ENCODE measurements at places on chromosomes 11 and 22.

DNA sequence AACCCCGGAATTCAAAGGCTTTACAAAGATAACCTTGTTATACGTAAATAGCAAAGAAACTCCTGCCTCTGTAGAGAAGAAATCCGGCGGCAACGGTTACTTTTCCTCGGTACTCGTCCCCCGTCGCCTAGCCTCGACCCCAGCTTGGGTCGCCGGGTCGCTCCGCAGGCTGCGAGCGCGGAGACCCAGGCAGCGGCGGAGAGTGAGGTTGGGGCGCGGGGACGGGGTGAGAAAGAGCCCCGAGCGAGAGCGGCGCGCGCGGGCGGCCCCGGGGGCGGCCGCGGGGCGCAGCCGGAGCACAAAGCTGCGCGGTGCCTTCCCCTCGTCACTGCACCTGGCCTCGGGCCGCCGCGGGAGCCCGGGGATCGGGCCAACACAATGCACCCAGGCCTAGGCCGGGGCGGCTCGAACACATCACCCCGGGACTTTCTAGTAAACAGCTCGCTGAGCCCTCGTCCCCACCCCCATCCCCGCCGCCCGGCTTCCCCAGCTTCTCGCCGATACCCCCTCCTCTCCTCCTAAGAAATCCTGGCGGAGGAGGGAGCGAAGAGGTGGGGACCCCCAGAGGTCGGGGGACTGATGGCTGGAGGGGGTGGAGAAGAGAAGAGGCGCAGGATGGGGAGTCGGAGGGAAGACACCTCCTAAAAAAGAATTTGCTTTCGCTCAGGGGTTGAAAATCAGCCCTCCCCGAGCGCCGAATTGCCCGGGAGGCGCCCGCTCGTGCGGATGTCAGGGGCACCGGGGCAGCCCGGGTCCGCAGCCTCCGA, 845 bp downstream of the MPPED2 start:
- no peak for DNase-seq

DNA sequence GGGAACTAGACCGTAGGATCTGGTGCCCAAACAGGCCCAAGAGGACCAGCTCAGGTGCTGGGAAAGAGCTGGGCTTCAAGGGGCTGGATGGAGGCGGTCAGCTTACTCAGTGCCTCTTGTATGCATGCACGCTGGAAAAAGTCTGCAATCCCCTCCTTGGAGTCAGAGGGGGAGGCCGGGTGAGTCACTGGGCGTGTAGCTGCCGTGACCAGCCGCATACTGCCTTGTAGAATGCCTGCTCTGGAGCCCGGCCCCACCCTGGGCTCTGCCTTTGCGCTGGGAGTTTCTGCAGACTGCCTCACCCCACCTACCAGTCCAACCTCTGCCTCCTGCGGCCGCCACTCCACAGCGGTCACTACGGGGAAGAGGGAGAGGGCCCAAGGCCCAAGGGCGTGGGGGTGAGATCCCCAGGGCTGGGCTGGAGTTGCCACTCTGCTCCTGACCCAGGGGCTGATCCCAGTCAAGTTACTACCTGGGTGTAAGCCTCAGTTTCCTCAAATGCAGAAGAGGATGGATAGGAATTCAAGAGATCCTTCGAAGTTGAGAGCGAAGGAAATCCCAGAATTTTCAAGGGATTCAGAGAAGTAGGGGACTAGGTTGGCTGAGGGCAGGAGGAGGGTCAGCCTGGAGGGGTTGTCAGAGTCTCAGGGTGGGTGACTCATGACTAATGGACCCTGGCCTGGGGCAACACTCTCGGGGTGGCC, 4.2 kb downstream of the MRGPRF start:
- DNase-seq, result no peak

GRCh38 chr22:18056807-18057474, 20.8 kb upstream of the PEX26 start:
- DNase-seq, result no peak

DNA sequence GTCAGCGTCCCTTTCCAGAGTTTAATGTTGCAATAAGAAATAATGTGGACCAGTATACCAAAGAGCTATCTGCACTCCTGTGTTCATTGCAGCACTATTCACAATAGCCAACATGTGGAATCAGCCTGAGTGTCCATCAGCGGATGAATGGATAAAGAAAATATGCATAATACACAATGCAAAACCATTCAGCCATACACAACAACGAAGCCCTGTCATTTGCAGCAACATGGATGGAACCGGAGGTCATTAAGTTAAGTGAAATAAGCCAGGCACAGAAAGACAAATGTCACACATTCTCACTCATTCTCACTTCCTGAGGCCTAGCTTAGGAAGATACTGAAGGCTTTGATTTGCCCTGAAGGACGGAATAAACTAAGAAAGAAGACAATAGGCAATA, 22.1 kb downstream of the SLC5A4 start:
- DNase-seq, result no peak

DNA sequence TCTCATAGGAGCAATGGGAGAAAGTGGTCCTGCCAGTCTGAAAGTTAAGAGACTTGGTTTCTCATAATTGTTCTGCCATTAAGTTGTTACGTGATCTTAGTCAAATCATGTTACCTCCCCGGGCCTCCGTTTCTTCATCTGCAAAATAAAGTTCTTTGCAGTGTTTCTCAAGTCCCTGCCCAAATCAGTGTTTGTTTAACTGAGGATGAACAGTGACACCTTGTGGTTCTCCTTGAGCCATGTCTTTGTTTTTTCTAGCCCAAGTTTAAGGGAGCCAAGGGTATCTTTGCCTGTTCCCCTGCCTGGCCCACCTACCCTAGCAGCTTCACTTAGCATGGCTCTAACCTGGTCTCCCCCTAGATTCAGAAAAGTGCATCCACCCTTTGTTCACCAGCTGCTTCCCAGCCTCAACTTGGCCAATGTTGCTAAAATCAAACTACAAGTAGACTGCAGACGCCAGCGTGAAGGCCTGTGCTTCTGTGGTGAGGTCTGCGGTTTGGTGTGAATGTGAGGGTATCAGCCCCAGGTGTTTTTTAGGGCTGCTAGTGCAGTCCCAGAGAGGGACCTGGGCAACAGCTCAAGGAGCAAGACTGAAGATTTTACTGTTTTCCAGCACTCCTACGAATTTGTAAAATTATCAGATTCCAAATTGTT, 35.5 kb downstream of the FZD4 start:
- DNase-seq, result no peak

- DNase-seq, result no peak
Measured at GRCh38 chr22:31243339-31244045, 31.4 kb downstream of the LIMK2 start.

- no peak for DNase-seq
Measured at GRCh38 chr11:19253153-19253745, 12.5 kb upstream of the E2F8 start.

DNA sequence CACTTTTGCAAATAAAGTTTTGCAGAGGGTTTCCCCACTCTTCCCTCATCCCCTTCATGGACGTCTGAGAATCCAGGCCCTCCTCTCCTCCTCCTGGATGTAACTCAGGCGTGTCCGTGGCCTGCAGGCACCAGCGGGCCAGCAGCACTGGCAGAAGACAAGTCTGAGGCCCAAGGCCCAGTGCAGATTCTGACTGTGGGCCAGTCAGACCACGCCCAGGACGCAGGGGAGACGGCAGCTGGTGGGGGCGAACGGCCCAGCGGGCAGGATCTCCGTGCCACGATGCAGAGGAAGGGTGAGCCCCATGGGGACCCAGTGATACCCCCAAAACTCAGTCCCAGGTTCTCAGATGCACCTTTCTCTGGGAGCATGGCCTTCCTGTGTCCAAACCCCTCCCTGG, 14.4 kb downstream of the TUB start:
- DNase-seq, result no peak

GRCh38 chr22:27250886-27251285, 550.7 kb downstream of the MN1 start:
- no peak for DNase-seq

DNA sequence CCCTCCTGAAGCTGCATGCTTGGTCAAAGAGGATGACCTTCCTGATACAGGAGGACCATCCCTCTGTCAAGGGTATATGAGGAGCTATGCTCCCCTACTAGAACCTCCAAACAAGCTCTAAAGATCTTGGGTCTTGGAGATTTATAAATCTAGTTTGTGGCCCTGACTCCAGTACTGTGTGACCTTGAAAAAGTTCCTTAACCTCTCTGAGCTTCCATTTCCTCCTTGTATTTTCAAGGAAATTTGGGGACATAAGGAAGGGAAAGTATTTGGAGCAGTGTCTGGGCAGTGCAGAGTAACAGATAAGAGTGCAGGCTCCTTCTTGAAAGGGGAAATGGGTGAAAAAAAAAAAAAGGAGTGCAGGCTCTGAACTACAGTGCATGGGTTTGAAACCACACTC, 45.9 kb downstream of the CHRDL2 start:
- DNase-seq, result no peak
